HFFc6 (cell line): ENCODE measurements at places on chromosomes 3 and 15. TPM values are rescaled to one million over a fixed set of nuclear protein-coding genes. Genes with fewer than 3 reads are reported as not detected.

DNA sequence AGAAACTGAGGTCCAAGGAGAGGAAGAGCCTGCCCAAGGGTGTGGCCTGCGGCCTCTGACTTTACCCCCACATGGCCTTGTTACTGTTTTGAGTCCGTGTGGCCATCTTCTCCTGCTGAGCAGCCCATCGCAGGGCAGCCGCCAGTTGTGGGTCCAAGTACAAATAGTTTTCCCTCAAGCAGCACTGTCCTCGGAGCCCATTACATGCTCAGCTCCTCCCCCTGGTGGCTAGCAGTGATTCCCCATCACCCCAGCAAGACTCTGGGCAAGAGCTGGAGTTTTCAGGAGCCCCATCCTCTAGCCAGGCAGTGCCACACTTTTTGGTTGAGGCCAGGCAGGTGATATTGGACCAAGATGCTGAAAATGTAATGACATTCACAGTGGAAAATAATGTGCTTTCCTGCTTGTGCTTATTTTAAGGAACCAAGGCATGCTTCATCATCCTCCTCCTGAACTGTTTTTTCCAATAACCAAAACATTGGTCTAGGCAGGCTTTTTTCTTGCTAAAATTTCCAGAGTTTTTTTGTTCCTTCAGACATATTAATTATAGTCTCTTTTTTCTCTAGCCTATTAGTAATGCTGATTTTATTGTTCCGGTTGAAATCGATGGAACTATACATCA is 23.2 kb upstream of the VILL start:
- DNase-seq = peak; percentile 48

DNA sequence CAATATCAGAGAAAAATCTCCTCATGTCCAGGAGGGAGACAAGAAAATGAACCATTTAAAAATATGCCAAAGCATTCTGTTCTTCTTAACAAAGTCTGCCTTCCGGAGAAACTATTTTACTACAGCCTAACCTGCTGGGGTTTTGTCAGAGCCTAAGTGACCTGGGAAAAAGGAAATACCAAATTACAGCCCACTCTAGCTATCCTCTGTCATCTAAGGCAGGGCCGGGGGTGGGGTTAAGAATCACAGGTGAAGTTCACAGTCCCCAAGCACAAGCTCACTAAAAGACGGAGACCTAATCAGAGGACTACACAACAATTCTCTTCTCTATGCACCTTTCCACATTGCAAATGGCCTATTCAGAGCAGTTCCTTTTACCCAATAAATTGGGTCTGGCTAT is 116.6 kb downstream of the TRIM42 start:
- DNase-seq = no peak

GRCh38 chr3:197874653-197875052 is 75.3 kb upstream of the RPL35A start:
- no peak for DNase-seq

DNA sequence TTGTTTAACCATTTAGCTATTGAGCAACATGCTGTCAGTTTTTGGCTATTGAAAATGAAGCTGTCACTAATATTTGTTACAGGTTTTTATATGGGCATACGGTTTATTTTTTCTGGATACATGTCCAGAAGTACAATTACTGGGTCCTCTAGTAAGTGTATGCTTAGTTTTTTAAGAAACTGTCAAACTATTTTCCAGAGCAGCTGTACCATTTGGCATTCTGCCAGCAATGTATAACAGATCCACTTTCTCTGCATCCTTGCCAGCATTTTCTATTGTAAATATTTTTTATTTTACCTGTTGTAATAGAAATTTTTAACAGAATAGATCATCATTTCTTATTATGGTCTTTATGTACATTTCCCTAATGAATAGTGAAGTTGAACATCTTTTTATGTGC is 658.8 kb downstream of the EDEM1 start:
- DNase-seq = no peak

CLEC3B gene
- 1.3 to 1.9 TPM (median 1.4 TPM) in 3 replicates for total RNA-seq
